ENCODE measurements at places on chromosomes 3 and 15.

DNA sequence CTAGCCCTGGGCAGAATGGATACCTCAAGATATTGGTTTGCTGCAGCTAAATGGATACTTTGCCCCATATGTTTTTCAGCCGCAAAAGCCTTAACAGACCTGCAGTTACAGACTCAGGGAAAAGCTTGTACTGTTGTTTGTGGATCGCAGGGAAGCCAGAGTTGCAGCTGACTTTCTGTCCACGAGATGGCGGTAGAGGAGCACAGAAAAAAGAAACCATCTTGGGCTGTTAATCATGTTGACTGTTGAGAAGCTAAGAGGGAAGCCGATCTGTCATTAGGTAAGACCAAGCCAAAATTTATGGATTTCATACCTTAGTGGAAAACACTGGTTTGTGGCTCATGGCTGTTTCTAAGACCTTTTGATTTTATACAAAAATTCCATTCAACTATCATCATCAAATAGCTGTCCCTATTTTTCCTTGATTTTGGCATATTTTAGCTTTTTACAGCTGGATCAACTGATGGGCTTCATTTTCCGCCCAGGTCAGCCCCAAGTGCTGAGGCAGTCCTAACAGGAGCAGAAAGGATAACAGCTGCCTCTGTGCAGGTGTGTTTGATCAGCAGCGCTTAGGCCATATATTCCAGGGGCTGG, 205.7 kb upstream of the ZPLD1 start:
- peaks cover 12% of the 10 kb centered on the region for H3K4me1 ChIP-seq
- H3K27me3 ChIP-seq, result no peaks in the 10 kb centered on the region
- DNase-seq, result no peak
- H3K36me3 ChIP-seq, result no peaks in the 10 kb centered on the region
- H3K27ac ChIP-seq, result no peak overlapping the region

DNA sequence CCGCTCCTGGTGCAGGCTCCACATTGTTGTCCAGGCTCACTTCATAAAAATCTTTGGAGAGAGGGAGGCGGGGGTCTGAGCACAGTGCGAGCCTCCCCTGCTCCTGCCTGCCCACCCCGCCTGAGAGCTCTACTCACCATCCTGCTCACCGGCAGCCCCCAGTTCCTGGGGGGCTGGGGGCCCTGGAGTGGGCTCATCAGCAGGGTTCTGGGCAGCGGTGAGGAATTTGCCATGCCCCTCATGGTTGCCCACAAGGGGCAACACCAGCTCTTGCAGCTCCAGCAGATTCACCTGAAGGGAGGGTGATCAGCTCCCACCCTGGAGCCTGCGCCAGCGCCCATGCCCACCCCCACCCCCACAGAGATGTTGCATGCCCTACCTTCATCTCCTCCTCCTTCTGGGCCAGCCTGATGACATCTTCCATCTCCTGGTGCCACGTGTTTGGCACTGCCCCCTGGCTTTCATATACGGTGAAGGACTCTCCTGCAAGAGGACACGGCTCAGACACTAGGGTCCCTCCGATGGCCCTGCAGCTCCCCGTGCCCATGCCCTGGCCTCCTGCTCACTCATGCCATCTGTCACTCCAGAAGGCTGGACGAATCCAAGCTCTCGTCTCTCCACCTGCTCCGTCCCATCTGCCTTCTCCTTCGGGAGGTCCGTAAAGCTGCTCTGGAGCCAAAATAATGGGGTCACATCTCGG, 162.1 kb downstream of the TBC1D2B start:
- peaks cover 4% of the 10 kb centered on the region for H3K27me3 ChIP-seq
- H3K27ac ChIP-seq, result no peak overlapping the region
- peak; percentile 55 for DNase-seq

GRCh38 chr3:184008161-184008560, 9.5 kb downstream of the ABCC5 start:
- no peak overlapping the region for H3K27ac ChIP-seq
- H3K36me3 ChIP-seq, result peaks cover 4% of the 10 kb centered on the region
- peaks cover 35% of the 10 kb centered on the region for H3K4me1 ChIP-seq

DNA sequence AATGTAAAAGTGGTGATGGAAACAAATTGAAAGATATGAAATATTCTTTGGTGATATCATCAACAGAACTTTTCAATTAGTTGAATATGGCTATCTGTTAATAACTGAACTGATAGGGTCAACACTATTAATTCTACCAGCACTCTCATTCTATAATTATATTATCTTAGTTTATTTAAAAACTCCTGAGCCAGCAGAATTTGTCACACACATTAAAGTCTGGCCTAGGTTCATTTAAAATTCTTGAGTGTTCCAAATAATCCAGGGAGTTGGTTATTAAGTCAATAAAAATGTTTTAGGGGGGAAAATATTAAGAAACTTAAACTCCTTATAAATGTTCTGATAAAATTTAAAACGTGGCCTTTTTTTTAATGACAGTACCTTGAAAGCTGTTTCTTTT, 189.6 kb upstream of the GRM7 start:
- no peak overlapping the region for H3K4me3 ChIP-seq
- DNase-seq, result no peak
- no peaks in the 10 kb centered on the region for H3K4me1 ChIP-seq
- H3K27me3 ChIP-seq, result no peaks in the 10 kb centered on the region
- H3K27ac ChIP-seq, result no peak overlapping the region
- no peaks in the 10 kb centered on the region for H3K36me3 ChIP-seq

DNA sequence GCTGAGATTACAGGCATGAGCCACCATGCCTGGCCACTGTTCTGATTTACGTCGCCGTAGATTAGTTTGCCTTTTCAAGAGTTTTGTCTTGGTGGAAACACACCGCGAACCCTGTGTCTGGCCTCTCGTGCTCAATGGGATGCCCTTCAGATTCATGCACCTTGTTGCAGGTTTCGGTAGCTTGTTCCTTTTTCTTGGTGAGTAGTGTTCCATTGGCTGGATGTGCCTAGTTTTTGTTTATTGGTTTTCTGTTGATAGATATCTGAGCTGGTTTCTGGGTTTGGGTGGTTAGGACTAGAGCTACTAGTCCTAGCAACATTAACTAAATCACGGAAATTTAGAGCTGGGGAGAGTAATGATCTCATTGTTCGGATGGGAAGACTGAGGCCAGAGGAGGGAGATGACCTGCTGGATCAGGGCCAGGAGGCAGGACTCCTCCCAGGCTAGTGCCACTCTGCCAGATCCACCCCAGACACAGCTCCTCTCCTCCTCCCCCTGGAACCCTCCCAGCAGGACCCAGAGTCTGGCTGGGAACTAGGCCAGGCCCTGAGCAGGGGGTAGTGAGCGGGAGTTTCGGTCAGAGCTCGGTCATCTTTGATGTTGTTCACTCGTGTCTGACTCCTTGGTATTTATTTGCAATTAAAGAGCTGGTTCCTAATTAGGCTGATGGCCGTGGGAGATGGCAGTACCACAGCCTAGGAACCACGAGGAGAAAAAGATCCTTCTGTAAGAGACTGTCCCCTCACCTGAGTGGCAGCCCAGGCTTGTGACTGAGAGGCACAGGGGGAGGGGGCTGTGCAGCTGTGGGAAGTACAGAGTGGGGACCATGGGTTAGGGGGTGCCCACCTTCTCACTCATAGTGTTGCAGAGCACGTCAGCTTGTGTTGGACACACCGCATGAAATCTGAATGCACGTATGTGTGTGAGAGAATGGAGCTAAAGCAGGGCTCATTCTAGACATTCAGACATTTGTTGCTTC, 73.4 kb downstream of the SMAD6 start:
- H3K27me3 ChIP-seq, result no peaks in the 10 kb centered on the region
- DNase-seq, result no peak
- peaks cover 23% of the 10 kb centered on the region for H3K4me1 ChIP-seq
- H3K4me3 ChIP-seq, result no peak overlapping the region
- no peaks in the 10 kb centered on the region for H3K36me3 ChIP-seq
- H3K27ac ChIP-seq, result no peak overlapping the region

DNA sequence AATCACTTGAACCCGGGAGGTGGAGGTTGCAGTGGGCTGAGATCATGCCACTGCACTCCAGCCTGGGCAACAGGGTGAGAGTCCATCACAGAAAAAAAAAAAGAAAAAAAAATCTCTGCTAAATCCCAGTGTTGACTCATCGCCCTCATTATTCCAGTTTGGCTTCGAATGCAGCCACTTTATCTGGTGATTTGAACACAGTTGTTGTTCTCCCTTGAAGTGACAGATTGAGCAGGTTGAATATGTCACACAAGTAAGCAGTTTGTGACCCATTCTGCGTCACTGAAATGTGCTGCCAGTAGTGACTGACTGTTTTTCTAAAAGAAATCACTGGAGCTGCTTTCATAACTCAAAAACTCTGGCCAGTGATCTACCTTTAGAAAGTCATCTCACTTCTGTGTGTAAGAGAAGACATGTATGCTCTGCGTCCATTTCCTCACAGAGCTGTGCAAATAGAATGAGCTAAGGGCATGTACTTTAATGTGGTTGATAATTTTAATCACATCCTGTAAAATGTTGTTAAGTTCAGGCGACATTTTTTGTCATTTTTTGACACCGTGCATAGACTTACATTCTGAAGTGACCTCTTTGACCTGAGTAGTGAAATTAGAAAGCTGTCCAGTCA, 12.5 kb downstream of the DOCK3 start:
- no peak for DNase-seq
- H3K27me3 ChIP-seq, result peaks cover 8% of the 10 kb centered on the region
- no peaks in the 10 kb centered on the region for H3K4me1 ChIP-seq
- H3K27ac ChIP-seq, result no peak overlapping the region
- H3K4me3 ChIP-seq, result no peak overlapping the region
- H3K36me3 ChIP-seq, result no peaks in the 10 kb centered on the region

- H3K36me3 ChIP-seq, result no peaks in the 10 kb centered on the region
- no peak overlapping the region for H3K27ac ChIP-seq
- no peak for DNase-seq
- no peaks in the 10 kb centered on the region for H3K27me3 ChIP-seq
Measured at GRCh38 chr3:103906304-103906703, 1460.4 kb upstream of the ALCAM start.

GRCh38 chr15:45200799-45201556, 13.2 kb upstream of the SHF start:
- H3K36me3 ChIP-seq, result no peaks in the 10 kb centered on the region
- peak overlapping the region; percentile 94 for H3K27ac ChIP-seq
- peaks cover 8% of the 10 kb centered on the region for H3K4me1 ChIP-seq
- no peaks in the 10 kb centered on the region for H3K27me3 ChIP-seq

GRCh38 chr15:69299943-69300588, 1.4 kb downstream of the PAQR5 start:
- peaks cover 22% of the 10 kb centered on the region for H3K4me1 ChIP-seq
- no peak for DNase-seq
- H3K36me3 ChIP-seq, result no peaks in the 10 kb centered on the region
- no peak overlapping the region for H3K27ac ChIP-seq
- H3K4me3 ChIP-seq, result peak overlapping the region; percentile 73
- peaks cover 29% of the 10 kb centered on the region for H3K27me3 ChIP-seq

DNA sequence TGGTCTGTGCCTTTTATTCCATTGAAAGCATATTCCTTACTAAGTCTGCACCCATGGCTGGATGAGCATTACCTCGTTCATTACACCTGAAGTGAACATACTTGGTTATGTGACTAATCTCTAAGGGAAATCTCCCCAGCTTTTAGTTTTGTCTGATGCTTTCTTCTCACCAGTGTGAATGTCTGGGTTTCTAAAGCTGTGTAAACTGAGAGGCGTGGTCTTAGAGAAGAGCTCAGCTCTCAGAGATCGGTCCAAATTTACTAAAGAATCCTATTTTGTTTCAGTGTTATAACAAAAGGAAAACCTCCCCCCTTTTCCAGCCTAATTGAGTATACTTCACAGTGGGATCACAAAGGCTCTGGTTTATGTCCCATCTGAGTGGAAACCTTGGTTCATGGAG, 352.3 kb downstream of the PTPRG start:
- H3K36me3 ChIP-seq, result no peaks in the 10 kb centered on the region
- no peaks in the 10 kb centered on the region for H3K27me3 ChIP-seq
- H3K4me1 ChIP-seq, result peaks cover 4% of the 10 kb centered on the region
- no peak overlapping the region for H3K4me3 ChIP-seq

DNA sequence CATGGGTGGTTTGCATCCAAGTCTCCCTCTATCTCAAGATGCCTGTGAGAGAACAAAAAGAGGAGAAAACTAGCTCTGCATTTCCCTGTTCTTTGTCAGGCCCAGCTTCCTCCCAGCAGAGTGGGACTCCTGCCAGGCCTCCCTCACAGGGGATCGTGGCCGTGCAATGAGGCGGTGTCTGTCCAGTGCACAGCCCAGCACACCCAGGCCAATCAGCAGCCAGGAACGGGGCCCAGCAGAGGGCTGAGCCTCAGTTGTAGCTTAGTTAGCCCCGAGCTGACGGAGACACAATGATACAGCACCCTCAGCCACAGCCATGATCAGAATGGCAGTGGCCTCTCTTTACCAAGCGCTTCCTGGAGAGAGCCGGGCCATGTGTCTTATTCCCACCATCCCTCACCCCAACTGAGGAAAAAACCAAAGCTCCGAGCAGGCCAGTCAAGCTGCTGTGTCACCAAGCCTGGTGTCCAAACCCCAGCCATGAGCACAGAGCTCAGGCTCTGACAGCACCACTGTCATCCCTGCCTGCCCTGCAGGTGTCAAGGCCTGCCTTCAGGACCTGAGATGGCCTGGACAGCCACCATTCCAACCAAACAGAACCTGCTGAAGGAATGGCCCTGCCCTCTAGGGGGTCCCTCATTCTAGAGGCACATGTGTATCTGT, 71.1 kb downstream of the DNAJB8 start:
- no peak for DNase-seq
- H3K4me1 ChIP-seq, result no peaks in the 10 kb centered on the region
- no peaks in the 10 kb centered on the region for H3K27me3 ChIP-seq
- no peak overlapping the region for H3K4me3 ChIP-seq
- H3K36me3 ChIP-seq, result no peaks in the 10 kb centered on the region

- no peak overlapping the region for H3K4me3 ChIP-seq
- DNase-seq, result no peak
- H3K36me3 ChIP-seq, result no peaks in the 10 kb centered on the region
- no peaks in the 10 kb centered on the region for H3K27me3 ChIP-seq
Measured at GRCh38 chr3:194465920-194466570, 20.8 kb downstream of the ATP13A3 start.

- no peaks in the 10 kb centered on the region for H3K4me1 ChIP-seq
- no peak overlapping the region for H3K27ac ChIP-seq
- H3K4me3 ChIP-seq, result no peak overlapping the region
- DNase-seq, result peak; percentile 32
- peaks cover 93% of the 10 kb centered on the region for H3K36me3 ChIP-seq
Measured at GRCh38 chr3:128911911-128912310, 32.5 kb downstream of the ACAD9 start.

DNA sequence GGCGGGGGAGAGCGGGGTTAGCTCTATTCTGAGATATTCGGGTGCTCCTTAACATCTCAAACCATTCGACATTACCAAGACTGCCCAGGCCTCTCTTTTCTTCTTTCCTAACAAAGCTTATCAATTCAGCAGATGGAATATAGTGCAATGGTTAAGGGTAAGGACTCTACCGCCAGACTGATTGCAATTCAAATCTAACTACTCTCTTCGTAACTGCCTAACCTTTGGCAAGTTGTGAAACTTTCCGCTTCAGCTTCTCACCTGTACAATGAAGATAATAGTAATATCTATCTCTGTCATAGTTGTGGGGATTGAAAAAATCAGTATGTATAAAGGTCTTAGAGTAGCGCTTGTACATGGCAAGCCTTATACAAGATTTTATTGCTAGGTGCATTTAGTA, 972 bp downstream of the UBA5 start:
- no peak for DNase-seq
- peaks cover 37% of the 10 kb centered on the region for H3K4me1 ChIP-seq
- H3K36me3 ChIP-seq, result no peaks in the 10 kb centered on the region

GRCh38 chr3:15601046-15601398, 347 bp downstream of the HACL1 start:
- peaks cover 26% of the 10 kb centered on the region for H3K4me1 ChIP-seq
- H3K4me3 ChIP-seq, result peak overlapping the region; percentile 88
- H3K27ac ChIP-seq, result peak overlapping the region; percentile 92
- no peak for DNase-seq
- peaks cover 25% of the 10 kb centered on the region for H3K36me3 ChIP-seq

Measured in suprapubic skin (tissue), 4 donors.